ENCODE measurements at places on chromosomes 12 and 14.
A peak's percentile ranks its signal among the peaks of the same experiment; 100 is the strongest.

DNA sequence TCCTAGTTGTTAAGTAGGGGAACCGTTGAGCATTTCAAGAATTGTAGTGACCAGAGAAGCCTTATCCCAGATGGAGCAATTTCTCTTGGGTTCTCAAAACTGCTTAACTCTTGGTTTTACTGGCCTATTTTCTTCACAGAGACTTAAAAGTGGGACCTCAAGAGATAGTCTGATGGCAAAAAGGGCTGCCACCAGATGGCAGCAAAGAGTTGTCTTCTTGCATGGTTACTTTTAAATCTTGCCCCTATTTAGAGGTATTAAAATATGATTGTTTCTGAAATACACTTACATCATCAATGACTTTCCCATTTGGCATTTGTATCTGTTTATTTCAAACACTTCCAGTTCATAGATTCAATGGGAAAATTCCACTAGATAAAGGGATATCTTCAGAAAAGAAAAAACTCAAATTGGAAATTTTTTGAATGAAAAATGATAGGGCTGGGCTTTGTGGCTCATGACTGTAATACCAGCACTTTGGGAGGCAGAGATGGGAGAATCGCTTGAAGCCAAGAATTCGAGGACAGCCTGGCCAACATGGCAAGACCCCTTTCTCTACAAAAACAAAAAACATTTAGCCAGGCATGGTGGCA lies 69.9 kb upstream of the CNTN1 start:
- DNase-seq = peak; percentile 16

DNA sequence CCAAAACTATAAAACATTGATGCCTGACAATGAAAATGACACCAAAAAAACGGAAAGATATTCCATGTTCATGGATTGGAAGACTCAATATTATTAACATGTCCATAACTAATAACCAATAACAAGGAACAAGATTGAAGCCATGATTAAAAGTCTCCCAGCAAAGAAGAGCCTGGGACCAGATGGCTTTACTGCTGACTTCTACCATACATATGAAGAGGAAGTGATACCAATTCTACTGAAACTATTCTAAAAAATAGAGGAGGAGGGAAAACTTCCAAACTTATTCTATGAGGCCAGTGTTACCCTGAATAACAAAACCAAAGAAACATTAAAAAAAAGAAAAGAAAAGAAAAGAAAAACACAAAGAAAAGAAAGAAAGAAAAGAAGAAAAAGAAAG lies 54.6 kb upstream of the ATF7IP start:
- no peak for DNase-seq

GRCh38 chr14:93011141-93011529 lies 88.2 kb downstream of the CHGA start:
- no peak for DNase-seq

DNA sequence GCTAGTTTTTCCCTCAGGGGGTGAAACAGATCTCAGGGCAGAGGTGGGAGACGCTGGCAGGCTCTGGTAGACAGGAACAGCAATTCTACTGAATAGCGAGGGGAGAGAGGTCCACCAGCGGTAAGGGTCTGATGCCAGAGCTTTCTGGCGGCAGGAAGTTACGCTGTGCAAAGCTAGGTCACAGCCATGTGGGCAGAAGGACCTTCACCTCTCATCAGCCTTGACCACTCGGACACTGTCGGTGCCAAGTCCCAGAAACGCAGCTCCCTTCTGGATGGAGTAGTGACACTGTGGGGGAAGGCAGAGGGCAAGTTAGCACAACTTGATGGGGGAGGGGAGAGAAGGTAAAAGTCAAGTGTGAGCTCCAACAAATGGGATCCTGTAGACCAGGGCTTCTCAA lies 10.3 kb upstream of the ZNF740 start:
- DNase-seq = no peak
